ENCODE measurements at places on chromosomes 5 and 9. TPM values are rescaled to one million over a fixed set of nuclear protein-coding genes. Genes with fewer than 3 reads are reported as not detected.

PCAT7 gene
- total RNA-seq: not detected

POLE3 gene
- 57.2 TPM for total RNA-seq

RNF183 gene
- total RNA-seq: not detected

PDZD2 gene
- total RNA-seq: 2.6 TPM

ISL1 gene
- not detected for total RNA-seq

TAF11L5 gene
- total RNA-seq: not detected

ELAVL2 gene
- total RNA-seq: 0.47 TPM

BAG1 gene
- total RNA-seq: 39.7 TPM

IFNA13 gene
- not detected for total RNA-seq

- no peak for DNase-seq
Measured at GRCh38 chr5:1297243-1297642, 2.4 kb upstream of the TERT start.

- no peak for DNase-seq
Measured at GRCh38 chr9:114060711-114061110, 17.4 kb downstream of the AMBP start.

DNA sequence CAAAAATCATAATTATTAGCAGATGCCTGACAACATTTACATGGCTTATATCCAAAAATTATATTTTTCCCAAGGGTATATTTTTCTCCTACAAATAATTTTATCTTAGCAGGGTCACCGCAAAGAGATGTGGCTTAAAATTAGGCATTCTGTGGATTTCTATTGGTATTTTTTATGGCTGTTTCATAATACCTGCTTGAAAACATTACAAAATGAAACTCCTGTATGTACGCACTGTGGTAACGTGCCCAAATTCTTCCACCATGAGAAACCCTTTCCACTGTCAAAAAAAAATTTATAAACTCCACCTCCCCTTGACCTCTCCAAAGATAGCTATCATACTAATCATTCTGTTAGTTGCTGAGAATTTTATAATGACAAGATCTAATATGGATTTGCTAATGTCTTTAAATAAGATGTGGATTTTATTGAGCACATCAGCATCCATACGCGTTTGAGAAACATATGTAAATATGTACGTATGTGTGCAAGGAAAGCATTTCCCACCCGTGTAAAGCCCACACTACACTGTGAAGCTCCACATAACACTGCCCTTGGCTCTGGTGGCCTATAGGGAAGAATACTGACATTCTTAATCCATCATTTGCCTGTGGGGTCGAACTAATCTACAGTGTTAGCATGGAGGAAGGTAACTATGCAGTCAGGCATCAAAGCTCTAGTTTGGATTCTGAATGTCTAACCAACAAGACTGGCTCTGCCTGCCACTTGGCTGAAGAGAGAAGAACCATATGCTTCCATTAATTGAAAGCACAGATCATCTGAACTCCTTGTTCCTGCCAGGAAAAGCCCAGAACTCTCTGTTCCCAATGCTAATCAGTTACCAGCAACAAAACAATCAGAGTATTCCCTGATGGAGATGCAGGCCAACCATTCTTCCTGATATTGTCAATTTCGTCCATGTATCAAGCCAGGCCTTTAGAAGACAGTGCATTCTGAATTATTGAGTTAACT lies 244.7 kb downstream of the SPOCK1 start:
- peak; percentile 8 for DNase-seq

DNA sequence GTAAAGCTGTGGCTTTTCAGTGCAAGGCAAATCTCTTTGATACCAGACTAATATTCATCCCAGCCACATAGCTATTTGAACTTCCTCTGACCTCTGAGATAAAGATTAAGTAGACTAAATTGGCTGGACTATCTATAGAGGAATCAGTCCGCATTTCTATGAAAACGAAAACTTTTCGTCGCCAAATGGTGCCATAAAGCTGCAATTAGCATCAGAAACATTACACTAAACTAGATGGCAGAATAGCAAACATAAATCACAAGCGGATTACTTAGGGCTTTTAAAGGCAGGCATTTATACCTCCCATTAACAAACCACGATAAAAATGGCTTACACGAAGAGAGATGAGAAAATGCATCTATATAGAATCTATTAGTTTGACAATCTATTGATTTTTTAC lies 1009.7 kb upstream of the CDH6 start:
- DNase-seq: no peak

GRCh38 chr5:101976933-101977332 lies 319.2 kb downstream of the SLCO4C1 start:
- DNase-seq: no peak

DNA sequence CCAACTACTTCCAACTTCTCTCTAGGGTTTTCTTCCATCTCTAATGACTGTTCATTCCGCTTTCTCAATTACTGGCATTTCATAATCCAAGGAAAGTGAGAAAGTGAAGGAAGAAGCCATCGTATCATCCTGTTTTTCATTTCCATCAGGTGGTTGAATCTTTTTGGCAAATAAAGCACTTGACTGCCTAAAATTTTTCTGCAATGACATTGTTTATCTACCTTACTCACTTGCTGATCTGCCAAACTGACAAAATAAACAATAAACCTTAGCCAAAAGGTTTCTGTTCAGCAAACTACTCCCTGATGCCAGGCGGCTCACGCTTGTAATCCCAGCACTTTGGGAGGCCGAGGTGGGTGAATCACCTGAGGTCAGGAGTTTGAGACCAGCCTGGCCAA lies 18.4 kb downstream of the FNBP1 start:
- DNase-seq: no peak

DNA sequence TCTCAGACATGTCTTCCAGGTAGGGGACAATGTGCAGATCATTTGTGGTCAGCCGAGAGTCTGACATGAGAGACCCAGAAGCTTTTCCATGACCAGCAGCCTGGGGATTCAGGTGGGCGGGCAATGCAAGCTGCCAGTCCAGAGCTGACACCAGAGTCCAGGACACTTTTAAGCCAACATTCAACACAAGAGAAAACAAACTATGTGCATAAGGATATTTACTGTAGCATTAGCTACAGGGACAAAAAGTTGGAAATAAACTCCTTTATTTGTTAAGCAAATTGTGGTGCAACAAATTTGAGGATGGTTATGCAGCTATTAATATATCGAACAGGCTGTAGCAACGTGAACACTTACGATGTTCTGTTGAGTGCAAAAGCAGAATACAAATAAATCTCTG lies 9.9 kb upstream of the RNF130 start:
- no peak for DNase-seq

DNA sequence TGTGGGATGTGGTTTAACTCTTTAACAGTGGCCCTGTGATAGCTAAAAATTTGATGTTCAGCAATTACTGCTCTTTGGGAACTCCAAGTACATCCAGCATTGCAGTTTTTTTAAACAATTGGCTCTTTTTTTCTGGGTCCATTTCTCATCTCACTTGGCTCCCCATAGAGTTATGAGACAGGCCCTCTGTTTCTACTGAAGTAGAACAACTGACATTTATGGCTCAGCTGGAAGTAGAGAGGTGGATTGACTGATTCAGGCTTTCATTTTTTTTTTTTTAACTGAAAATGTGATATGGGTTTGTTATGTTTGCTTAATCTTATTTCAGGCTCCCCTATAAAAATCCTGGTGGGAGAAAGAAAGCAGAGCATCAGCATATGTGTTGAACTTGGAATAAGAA lies 96.6 kb upstream of the CD180 start:
- no peak for DNase-seq

- no peak for DNase-seq
Measured at GRCh38 chr9:101148344-101148743, 119.8 kb downstream of the PLPPR1 start.

GRCh38 chr5:14706615-14707021 lies 42.1 kb downstream of the OTULIN start:
- peak; percentile 62 for DNase-seq

- DNase-seq: no peak
Measured at GRCh38 chr5:129069292-129069691, 25.3 kb upstream of the ISOC1 start.

DNA sequence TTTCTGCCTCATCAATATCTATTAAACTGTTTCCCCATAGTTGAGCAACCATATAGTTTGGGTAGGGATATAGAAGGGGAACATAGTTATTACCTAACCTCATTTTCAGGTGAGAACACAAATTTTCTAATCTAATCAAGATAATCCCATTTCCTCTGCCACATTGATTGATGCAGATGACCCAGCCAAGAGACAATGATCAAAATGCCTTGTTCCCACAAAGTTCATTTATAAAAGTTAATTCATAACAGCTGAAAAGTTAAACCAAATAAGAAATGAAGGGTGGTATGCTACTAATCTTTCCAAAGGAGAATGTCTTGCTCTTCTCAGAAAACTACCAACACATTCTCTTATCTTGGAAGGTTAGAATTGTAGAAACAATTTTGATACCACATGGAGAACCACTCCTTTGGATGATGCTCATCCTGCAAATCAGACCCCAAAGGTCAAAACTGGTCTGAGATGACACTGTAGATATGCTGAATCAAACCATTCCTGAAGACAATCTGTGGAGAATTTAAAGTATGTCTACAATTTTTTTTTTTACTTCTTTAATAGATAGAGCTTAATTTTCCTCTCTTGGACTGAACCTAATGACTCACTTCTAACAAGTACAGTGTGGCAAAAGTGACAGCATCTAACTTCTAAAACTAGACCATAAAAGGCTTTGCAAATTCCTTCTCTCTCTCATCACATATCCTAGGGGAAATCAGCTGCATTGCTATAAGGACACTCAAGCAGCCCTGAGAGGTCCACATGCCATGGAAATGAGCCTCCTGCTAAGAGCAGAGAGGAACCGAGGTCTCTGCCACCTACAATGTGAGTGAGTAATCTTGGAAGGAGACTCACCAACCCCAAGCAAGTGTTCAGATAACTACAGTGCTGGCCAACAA lies 586.7 kb upstream of the TUSC1 start:
- peak; percentile 16 for DNase-seq

GRCh38 chr5:20615888-20616563 lies 628.0 kb upstream of the CDH18 start:
- DNase-seq: no peak

DNA sequence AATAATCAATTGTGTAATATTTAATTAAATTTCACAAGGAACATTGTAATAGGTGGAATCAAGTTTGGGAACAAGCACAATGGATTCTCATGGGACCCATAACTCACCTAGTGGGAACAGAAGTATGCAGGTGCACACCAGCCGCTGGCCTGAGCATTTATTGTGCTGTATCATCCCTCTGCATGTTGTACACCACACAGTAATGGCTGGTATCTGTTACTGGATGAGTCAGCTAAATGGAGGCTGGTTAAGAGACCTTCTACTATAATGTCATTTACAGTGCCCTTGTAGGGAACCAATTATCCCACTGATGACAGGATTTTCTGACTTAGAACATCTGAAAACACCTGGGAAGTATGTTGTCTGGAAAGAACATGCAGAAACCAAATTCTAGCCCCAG lies 3.2 kb upstream of the MAP3K1 start:
- no peak for DNase-seq

GRCh38 chr5:175610898-175611297 lies 47.0 kb upstream of the HRH2 start:
- no peak for DNase-seq

DNA sequence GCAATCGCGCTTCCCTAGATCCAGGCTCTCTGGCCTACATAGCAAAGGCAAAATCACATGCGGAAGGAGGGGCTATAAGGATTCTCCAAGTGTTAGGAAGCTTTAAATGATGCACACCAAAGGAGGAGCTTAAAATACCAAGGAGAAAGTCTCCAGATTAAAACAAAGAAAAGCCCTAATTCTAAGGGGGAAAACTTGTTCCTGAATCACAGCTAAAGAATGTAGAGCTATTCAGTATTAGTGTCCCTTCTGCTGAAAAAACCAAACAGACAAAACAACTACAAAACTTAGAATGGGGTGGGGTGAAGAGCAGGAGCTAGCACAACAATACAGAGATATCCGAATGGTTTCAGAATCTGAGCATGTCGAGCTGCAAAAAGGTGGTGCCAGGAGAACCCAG lies 213.7 kb downstream of the DCP2 start:
- no peak for DNase-seq

DNA sequence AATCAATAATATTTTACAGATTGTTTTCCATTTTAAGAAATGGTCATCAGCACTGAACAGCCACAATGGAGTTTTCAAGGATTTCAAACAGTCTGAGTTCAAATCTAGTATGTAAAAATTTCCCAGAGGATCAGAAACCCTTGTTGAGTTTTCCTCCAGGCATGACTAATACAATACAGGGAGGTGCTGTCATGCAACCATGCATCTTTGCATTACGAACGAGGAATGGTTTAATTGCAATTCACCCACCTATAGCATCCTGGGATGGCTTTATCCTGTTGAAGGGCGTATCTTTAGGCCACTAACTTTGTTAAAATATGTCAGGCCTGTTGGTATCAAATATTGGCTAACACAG lies 196.4 kb downstream of the EFNA5 start:
- no peak for DNase-seq

GRCh38 chr5:143379606-143380005 lies 23.9 kb downstream of the NR3C1 start:
- DNase-seq: no peak

DNA sequence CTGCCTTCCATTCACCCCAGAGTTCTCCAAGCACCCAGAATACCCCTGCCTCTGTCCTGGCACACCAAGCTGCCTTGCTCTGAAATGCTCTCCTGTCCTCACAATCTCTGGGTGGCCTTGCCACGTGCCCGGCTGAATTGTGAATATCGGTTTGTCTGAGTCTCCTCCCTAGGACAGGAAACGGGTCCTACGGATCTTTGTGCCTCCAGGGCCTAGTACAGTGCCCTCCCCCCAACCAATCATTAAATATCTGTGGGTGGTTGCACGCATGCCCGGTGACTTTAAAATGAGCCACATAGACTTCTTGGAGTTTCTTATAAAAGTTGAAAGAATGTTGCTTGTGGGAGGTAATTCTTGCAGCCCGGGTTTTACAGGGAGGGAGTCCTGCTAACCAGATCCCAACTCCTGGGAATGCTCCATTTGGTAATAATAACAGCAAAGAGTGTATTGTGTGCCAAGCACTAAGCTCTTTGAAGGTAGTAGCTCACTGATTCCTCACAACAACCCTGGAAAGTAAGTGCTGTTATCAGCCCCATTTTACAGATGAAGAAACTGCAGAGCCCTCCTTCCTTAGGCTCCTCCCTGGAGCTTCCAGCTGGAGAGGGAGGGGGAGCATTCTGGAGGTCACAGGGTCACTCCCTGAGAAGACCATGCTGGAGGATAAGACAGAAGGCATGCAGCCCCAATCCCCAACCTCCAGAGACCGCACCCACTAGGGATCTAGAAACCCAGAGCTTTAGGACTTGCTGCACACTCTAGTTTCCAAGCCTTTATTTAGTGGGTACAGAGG lies 23.4 kb downstream of the URM1 start:
- no peak for DNase-seq

GRCh38 chr9:125912667-125913066 lies 165.5 kb downstream of the PBX3 start:
- no peak for DNase-seq

GRCh38 chr9:123407217-123407851 lies 51.3 kb downstream of the CRB2 start:
- peak; percentile 7 for DNase-seq

- no peak for DNase-seq
Measured at GRCh38 chr5:57549566-57549965, 67.0 kb upstream of the ACTBL2 start.

GRCh38 chr5:163677092-163677491 lies 171.7 kb downstream of the MAT2B start:
- DNase-seq: no peak

Data from dermis blood vessel endothelial cell (primary cell).